Germinal center (tissue), 1 donor: ENCODE measurements at places on chromosomes 1 and 21.

DNA sequence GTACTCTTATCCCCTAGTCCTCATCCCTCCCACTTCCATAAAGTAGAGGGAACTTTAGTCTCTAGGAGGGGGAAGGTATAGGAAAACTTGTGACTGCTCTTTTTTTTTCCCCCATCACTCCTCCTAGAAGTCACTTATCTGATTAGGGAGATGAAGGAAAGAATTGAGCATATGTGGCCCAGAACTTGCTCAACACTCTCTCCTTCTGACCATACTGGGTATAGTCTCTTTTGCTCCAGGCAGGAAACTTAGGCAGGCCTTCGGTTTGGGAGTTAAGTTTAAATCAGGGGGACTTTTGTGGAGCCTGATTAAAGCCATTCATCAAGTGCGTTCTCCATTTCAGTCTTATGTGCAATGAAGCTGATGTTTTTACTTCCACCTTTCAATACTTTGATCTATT lies 5.8 kb downstream of the UBE2U start:
- no peak for DNase-seq

DNA sequence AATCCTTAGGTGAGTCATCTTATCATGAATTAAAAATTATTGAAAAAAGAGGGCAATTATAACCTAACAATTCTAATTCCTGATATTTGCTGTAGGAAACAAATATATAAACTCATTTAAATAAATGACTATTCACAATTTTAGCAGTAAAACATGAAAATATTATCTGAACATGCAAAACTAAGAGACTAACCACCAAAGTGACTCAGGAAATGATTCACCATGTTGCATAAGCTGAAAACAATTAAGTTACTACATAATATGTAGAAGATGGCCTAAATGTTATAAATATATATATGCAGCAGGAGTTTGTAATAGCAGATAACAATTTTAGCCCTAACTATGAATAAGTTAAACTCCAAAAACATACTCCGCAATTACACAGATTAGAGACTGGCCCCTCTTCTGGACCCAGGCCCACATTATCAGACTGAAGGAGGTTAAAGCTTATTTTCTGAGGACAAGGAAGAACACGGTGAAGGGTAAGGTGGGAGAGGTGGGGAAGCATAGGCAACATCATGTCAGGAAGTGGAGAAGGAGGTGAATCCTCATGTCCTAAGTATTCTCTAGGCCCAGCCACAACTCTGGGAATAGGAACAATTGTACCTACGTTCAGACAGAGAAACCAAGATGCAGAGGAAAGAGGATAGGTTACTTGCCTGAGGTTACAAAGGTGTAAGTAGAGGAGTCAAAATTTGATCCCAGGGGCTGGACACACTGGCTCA lies 15.6 kb upstream of the AIM2 start:
- DNase-seq, result no peak

- peak; percentile 28 for DNase-seq
These were observed 90.8 kb downstream of the ZP4 start for GRCh38 chr1:237799762-237800474.

GRCh38 chr1:35268282-35269200 lies at the start of gene ZMYM4:
TSS of gene ZMYM4 (plus strand) at chr1:35268709. CDS start at chr1:35269047, 338 bp downstream.
- DNase-seq, result peak; percentile 96

DNA sequence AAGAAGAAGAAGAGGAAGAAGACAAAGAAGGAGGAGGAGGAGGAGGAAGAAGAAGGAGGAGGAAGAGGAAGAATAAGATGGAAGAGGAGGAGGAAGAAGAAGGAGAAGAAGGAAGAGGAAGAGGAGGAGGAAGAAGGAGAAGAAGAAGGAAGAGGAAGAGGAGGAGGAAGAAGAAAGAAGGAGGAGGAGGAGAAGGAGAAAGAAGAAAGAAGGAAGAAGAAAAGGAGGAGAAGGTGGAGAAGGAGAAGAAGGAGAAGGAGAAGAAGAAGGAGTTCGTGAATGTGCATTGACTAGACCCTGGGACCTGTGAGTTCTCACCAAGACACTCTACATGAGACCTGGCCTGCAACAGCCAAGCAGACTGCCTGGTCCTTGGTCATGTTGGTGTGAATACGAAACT lies 131.7 kb upstream of the ERRFI1 start:
- no peak for DNase-seq

- DNase-seq, result no peak
These were observed 6.5 kb downstream of the AIRE start for GRCh38 chr21:44291936-44292811.

DNA sequence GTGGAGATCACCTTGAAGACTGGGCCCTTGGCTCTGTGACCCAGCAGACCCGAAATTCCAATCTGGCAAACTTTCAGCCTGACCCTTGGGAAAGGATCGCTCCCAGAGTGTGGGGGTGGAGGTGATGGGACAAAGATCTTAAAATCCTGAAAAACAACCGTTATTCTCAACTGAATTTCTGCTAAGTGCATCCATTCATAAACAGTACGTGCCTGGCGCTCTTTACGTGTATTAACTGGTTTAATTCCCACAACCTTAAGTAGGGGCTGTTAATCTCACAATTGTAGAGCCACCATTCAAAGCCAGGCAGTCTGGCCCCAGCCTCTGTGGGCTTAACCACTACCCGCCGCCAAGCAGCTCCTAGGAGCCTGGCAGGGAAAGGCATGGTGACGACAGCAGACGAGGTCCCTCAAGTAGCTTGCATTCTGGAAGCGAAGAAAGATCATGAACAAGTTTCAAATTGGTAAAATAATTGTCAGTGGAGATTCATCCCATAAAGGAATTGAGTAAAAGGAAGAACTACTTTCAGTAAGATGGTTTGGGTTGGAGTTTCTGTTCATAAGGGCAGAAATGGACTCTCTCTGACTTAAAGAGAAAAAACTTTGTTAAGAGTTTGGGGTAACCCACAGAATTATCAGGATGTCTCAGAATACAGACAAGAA lies 11.4 kb upstream of the RGS16 start:
- DNase-seq, result peak; percentile 30

- no peak for DNase-seq
These were observed 151.2 kb downstream of the TGFBR3 start for GRCh38 chr1:91734761-91735160.

- DNase-seq, result no peak
These were observed 487.9 kb downstream of the PTBP2 start for GRCh38 chr1:97209381-97209957.

- no peak for DNase-seq
These were observed 7.6 kb upstream of the ERG start for GRCh38 chr21:38505654-38506523.

DNA sequence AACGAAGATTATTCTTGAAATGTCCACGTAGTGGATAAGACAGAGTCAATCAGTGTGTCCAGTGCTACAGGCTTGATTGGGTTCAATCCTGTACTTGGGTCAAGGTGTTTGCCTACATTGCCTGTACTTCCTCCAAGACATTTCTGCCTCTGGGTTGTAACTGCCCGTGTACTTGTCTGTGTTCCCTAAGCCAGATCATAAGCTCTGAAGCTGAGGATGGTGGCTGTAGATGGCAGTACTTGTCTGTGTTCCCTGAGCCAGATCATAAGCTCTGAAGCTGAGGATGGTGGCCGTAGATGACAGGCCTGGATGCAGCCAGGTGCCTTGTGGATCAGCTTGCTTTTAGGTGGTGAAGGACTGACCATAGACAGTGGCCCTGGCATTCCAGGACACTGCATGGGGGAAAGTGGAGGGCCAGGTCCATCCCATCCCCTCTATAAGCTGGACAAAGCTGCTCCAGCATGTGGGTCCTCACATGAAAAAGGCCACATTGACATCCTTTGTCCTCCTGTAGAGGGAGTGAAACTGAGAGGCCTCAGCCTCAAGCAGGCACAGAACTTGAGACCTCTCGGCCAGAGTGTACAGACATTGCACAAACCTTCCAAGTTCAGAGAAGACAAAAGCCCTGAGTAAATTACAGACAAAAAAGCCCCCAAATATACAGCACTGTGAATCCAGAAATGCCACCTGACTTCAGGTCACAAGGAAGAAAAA lies 2.0 kb upstream of the SRM start:
- no peak for DNase-seq

DNA sequence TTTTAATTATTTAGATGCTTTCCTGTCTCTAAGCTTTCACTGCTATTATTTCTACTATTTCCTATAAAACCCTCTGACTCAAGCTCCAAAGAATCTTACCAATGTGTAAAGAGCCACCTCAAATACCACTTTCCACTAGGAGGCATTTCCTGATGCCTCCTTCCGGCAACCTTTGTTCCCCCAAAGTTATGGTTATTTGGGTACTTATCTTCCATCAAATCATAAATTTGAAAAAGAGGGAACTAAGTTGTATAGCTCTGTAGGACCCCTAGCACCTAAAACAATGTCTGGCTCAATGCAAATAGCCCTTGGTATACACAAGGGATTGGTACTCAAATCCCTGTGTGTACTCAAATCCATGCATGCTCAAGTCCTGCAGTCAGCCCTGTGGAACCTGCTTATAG lies 79.6 kb downstream of the NME7 start:
- no peak for DNase-seq

- no peak for DNase-seq
These were observed 116.0 kb downstream of the PLPP3 start for GRCh38 chr1:56463376-56463775.

- no peak for DNase-seq
These were observed 32.1 kb upstream of the CHRM3 start for GRCh38 chr1:239354231-239354630.

- DNase-seq, result no peak
These were observed 58.9 kb upstream of the LAPTM5 start for GRCh38 chr1:30816211-30817076.

DNA sequence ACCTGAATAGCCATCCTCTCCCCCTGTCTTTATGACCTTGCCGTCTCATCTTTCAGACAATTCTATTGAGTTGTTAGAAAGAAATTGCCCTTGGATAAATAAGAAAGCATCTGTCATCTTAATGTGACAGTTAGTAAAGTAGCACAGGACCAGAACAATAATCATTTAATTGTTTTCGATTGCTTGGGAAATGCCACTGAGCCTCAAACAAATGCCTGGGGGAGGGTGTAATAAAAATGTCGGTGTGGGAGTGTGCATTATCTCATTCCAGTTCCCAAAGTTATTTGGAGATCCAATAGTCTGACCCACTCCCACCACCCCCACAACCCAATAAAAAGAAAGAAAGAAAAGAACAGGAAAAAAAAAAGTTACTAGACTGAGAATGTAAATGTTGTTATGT lies 509.3 kb upstream of the LRRC7 start:
- DNase-seq, result no peak

DNA sequence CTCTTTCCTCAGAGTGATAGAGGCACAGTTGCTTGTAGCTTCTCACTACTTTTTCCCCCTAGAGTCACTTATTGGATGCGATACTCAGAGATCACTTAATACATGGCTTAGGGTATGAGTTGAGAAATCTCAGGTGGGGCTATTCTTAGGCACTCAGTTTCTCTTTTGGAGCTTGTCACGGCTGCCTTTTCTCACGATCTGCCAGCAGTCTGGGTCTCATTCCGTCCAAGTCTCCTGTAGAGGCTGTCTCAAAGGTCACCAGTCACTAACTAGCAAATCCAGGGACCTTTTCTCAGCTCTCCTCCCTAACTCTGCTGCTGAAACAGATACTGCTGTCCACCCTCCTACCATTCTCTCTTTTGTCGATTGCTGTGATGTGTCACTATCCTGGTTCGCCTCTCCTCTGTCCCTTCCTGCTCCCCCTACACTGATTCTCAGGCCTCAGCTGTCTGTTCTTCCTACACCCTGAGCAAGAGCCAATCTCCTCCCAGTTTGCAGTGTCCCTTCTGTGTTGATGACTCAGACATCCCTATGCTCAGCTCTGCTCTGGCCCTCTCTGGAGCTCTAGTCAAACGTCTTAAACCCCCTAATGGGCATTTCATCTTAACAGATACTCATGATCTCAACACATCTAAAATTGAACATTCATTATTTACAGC lies 12.4 kb downstream of the ATP1A2 start:
- no peak for DNase-seq

DNA sequence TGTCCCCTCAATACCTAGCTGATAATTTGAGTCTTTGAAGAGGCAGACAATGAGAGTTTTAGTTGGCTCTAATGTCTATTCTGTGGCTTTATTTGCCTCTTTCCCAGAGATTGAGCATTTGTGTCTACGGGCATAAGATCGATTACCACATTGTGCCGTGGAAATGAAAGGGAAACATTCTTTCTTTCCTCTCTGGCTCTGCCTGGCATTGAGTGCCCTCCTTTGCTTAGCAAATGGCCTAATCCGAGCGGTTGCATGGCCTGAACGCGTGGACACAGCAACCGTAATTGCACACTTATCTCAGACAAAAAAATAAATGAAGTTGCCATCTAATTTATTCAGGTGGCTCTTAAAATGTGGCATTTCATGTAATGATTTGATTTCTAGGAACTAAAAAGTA lies 247.9 kb downstream of the ADGRL2 start:
- DNase-seq, result no peak

- DNase-seq, result no peak
These were observed 35.0 kb downstream of the HSD3B2 start for GRCh38 chr1:119449971-119450370.

DNA sequence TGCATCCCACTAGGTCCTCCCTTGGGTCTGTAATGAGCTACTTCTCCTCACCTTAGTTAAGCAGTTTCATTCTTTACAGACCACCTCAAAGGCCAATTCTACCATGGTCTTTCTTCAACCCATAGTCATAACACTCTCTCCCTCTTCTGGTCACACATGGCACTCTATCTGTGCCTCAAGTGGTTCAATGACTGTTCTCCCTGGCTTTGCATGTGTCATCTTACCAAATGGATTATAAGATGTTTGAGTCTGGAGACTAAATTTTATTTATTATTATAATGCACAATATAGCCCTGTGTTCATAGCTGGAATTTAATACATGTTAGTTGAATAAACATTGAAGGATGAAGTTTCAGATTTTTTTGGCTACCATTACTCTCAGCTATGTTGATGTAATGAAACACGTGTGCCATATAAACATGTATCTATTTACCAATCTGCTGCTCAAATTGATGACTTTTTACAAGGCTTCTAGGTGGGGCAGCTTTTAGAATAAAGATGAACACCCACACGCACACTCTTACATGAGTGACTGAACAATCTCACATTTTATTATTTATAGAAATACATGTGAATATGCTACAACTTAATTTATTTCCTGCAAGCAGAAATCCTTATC lies 102.1 kb downstream of the RUNX1 start:
- no peak for DNase-seq

GRCh38 chr1:181577475-181577874 lies 94.2 kb downstream of the CACNA1E start:
- no peak for DNase-seq
